GM12892 (cell line): ENCODE measurements at places on chromosomes 16 and 17.

GRCh38 chr17:7589204-7589868, 558 bp downstream of the SOX15 start:
- DNase-seq: peak; percentile 85

DNA sequence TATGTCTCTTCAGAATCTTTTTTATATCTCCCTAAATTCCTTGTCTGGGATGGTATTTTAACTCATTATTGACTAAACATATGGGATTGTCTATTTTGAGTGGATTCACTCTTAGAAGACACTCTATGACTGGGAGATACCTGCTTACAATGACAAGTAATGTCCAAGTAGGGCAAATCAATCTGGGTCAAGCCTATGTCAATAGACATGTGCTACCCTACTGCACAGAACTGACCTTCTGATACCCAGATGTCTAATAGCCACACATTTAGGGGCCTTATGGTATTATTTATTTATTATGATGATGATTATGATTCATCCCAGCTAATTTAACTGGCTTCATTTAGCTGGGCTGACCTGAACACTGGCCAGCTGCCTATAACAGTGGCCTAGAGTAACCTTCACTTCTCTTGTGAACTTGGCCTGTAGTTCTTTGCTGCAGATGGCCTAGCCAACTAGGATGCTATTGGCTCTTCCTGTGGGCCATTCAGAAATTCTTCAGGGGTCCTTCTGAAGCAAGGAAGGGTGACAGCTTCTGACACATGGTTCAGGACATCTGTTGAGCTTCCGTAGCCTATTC, 138.0 kb downstream of the ANKFN1 start:
- DNase-seq: no peak

DNA sequence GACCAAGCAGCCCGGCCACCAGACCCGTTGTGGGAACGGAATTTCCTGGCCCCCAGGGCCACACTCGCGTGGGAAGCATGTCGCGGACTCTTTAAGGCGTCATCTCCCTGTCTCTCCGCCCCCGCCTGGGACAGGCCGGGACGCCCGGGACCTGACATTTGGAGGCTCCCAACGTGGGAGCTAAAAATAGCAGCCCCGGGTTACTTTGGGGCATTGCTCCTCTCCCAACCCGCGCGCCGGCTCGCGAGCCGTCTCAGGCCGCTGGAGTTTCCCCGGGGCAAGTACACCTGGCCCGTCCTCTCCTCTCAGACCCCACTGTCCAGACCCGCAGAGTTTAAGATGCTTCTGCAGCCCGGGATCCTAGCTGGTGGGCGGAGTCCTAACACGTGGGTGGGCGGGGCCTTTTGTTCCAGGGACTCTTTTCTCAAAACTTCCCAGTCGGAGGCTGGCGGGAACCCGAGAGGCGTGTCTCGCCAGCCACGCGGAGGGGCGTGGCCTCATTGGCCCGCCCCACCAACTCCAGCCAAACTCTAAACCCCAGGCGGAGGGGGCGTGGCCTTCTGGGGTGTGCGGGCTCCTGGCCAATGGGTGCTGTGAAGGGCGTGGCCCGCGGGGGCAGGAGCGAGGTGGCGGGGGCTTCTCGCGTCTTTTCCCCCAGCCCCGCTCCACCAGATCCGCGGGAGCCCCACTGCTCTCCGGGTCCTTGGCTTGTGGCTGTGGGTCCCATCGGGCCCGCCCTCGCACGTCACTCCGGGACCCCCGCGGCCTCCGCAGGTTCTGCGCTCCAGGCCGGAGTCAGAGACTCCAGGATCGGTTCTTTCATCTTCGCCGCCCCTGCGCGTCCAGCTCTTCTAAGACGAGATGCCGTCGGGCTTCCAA, at the start of gene SLC2A4:
Gene SLC2A4 (plus strand): TSS at position 645 of the 879 bp plus-strand sequence. CDS start 217 bp downstream, at position 862.
- DNase-seq: peak; percentile 98

DNA sequence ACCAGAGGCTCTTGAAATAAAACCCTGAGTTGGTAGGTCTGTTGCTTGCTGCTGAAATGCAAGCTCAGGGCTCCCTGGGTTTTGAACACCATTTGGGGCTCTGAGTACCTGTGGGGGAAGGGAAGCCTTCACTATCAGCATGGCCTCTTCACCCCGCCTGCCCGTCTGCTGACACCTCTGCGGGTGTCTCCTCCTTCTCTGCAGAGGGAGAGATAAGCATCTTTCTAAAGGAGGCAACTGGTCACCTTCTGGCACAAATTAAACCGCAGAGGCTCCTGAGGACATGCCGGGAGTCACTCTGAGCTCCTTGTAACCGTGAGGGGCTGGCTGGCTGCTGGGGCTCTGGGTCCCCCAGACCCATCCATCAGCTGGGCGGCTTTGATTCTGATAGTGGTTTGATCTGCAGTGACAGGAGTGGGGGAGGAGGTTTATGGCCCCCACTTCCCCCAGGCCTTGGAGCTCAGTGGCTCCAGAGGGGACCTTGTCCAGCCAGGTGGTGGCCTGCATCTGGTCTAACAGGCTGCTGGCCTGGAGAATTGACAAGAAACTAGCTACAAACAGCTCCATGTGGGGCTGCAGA, 123.5 kb downstream of the IRF8 start:
- no peak for DNase-seq

- no peak for DNase-seq
Observed at GRCh38 chr17:40696651-40697072, 6.9 kb downstream of the KRT24 start.

DNA sequence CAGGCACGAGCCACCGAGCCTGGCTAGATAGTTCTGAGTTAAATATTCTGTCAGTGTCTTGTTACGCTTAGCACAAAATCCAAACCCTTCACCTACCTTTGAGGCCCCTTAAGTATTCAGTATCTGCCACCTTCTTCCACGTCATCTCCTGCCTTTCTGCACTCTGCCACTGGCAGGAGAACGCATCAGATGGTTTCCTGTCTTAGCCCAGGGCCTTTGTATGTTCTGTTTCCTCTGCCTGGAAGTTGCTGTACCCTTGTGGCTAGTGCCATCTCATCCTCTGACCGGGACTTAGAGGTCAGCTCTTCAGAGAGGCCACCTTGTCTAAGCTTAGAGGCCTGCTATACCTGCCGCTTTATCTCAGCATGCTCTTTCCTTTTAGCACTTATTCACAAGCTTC, 67.5 kb upstream of the LGALS9 start:
- no peak for DNase-seq

GRCh38 chr17:49224198-49224996, 6.2 kb downstream of the PHOSPHO1 start:
- DNase-seq: no peak
